ENCODE measurements at places on chromosomes 2 and 18.

GRCh38 chr18:49169037-49169521 is 218.3 kb upstream of the SMAD7 start:
- DNase-seq: no peak

DNA sequence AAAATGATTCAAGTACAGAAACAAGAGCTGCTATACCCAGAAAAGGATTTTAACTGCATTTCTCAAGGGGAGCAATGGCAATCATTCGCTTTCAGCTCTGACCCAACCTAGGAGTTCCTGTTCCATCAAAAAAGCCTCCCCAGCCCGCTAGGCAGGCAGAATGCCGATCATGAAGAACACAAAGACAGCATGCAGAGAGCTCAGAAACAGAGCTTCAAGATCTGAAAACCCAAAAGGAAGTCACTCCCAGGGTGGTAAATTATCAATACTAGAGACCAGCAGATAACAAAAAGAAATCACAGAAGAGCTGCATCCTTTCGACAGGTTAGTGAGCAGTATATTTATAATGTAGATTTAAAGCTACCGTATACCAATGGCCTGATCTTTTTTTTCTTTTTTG is 84.8 kb upstream of the CRIM1 start:
- no peak for DNase-seq

GRCh38 chr2:183070942-183071844 is 7.4 kb upstream of the DUSP19 start:
- no peak for DNase-seq

GRCh38 chr2:206693399-206694137 is 24.6 kb downstream of the DYTN start:
- DNase-seq: peak; percentile 43

DNA sequence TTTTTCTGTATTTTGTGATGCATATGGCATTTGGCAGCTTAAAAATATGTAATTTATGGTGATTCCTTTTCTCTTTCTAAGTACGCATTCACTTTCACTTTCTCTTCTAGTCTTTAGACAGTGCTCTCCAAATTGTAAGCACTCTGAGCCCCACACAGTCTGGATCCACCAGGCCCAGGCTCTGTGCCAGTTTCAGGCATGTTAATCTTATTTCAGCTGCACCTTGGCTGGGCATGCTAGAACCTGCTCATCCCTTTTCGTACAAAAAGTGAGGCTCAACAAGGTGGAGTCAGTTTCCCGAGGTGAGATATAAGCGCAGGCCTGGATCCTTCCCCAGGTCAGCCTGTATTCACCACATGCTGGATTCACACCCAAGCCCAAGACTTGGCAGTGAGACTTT is 203.9 kb downstream of the MTX2 start:
- DNase-seq: no peak

GRCh38 chr18:79926715-79927606 is 24.5 kb downstream of the SLC66A2 start:
- DNase-seq: no peak

DNA sequence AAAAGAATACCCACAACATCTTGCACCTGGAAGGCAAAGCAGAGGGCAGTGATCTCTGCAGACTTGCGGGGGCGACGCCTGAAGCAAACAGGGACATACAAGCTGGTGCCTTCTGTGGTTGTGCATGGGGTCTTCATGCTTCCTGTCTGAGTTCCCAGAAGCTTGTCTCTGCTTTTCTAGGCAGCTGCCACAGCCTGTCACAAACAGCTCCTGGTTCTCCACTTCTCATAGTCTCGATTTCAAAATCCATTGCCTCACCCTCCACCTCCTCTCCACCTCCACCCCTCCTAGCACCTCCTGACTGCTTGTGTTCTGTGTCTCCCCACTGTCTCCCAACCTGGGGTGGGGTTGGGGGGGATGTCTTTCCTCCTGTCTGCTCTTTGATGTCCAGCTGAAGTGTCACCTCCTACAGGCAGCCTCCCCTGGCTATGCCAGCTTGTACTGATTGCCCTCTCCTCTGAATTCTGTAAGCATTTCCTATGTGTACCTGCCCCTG is 1.7 kb upstream of the PROC start:
- no peak for DNase-seq

DNA sequence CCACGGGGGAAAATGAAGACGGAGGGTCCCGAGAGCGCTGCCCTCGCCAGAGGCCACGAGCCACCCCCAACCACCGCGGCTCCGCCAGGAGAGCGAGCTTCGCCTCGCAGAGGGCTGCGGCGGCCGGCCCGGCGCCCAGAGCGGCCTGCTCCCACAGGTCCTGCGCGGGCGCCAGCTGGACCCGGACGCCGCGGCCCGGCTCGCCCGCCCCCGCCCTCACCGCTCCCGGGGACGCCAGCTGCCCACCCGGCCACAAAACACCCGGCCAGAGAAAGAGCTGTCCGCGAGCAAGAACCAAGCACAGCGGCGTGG is 709 bp downstream of the PTPN2 start:
- DNase-seq: no peak

- DNase-seq: no peak
Measured at GRCh38 chr2:230644356-230644935, 68.2 kb upstream of the CAB39 start.

DNA sequence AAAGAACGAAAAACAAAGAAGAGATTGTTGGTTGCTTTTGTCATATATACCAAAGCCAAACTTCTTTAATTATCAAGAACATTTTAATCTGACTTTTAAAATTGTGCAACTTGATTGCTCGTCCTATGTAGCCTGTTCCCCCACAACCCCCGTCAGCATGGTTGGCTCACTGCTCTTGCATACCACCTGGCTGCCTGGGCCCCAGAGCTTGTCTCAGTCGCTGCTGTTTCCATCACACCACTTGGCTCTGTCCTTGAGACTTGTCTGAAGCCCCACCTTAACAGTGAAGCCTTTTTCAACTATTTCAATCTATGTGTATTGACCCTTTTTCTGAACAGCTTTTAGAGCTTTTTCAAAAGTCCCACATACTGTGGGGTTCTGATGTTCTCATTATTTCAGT is 270.8 kb downstream of the ZNF407 start:
- DNase-seq: no peak

DNA sequence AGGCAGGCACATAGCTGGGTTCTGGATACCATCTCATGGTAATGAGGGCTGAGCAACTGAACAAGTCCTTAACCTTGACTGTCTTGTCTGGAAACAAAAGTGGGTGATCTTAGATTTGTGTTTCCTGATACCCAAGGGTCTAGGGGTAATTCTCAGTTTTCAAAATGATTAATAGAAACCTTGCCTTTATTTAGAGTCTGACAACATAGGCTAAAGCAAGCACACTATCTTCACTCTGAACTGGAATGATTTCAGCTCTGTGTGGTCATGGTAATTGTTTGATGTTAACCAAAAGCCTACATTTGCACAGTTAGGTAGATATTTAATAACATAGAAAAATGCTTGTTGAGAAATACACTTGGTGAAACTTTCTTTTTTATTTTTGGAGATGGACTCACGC is 6.8 kb upstream of the LAMA3 start:
- no peak for DNase-seq

- no peak for DNase-seq
Measured at GRCh38 chr2:70523996-70524965, 29.3 kb downstream of the TGFA start.

GRCh38 chr2:45031028-45031427 is 21.8 kb upstream of the SIX2 start:
- no peak for DNase-seq

- DNase-seq: no peak
Measured at GRCh38 chr2:234945339-234945873, 6.4 kb upstream of the SH3BP4 start.

GRCh38 chr2:136527560-136527959 is 237.8 kb upstream of the THSD7B start:
- peak; percentile 13 for DNase-seq

DNA sequence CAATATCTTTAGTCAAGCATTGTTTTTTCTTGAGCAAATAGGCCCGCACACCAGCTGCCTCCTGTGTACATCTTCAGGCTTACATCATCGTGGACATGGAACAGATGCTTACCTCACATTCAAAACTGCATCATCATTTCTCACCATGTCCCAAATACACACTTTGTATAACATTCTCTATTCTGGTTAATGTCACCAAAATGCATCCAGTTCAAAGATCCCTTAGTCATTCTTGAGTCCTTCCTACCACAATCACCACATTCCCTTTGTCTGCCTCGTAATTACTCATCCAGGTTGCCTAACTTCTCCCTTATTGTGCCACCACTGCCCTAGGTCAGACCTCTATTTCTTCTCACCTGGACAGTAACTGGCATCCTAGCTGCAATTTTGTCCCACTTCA is 373.7 kb upstream of the GALNT5 start:
- DNase-seq: no peak

DNA sequence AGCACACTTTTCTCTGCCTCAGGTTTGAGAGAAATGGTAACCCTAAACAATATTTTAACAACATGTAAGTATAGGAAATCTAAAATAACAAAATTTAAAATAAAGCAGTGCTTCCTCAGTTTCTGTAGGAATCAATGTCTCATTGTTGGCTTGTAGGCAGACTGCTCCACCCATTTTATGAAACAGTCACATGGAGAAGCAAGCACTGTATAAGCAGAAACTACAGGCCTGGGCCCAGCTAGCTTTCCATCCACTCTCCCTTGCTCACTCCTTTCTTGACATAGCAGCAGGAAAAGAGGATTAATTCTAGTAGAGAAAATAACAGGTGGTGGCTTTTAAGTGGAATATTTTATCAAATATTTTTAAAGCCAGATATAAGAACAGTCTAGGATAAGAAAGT is 97.2 kb downstream of the PLEKHM3 start:
- no peak for DNase-seq

GRCh38 chr18:46001892-46002291 is 34.8 kb upstream of the EPG5 start:
- DNase-seq: no peak

- DNase-seq: no peak
Measured at GRCh38 chr2:238585836-238586821, 159.4 kb downstream of the ASB1 start.

GRCh38 chr2:173214213-173214612 is 138.6 kb downstream of the MAP3K20 start:
- DNase-seq: no peak

GRCh38 chr2:209260281-209260680 is 163.6 kb upstream of the MAP2 start:
- DNase-seq: no peak

- peak; percentile 50 for DNase-seq
Measured at GRCh38 chr2:172408143-172408766, 19.1 kb upstream of the ITGA6 start.

DNA sequence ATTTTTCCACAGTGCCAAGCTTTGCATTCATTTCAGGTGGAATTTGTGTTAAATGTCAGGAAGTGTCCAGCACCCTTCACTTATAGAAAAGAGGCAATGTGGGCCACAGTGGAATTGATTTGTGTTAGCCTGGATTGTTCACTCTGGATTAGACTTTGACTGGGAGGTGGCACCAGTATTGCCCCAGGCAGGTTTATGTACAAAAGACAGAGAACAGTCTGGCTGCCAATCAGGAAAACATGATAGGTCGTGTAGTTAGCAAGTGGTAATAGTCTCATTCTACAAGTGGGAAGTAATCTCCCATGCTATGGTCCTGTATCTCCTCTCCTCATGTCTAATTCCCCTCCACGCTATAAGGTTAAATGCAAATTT is 45.6 kb downstream of the RAB27B start:
- DNase-seq: no peak

GRCh38 chr2:24899361-24899910 is 20.6 kb downstream of the ADCY3 start:
- no peak for DNase-seq

DNA sequence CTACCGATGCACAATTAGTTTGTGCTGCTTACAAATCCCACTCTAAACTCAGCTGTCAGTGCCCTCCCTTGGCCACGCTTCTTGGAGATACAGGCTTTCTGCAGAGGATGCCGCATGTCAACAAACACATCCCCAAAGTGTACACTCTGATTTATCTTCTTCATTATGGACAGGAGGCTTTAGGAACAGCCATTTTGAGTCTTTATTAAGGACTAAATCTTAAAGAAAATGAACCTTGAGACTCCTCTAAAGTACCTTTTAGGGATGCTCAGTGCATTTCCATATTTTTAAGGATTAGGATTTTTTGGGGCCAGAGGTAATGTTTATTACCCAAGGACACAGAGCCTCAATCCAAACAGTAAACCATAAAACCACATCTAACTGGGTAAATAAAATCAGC is 6.0 kb downstream of the EDAR start:
- no peak for DNase-seq

DNA sequence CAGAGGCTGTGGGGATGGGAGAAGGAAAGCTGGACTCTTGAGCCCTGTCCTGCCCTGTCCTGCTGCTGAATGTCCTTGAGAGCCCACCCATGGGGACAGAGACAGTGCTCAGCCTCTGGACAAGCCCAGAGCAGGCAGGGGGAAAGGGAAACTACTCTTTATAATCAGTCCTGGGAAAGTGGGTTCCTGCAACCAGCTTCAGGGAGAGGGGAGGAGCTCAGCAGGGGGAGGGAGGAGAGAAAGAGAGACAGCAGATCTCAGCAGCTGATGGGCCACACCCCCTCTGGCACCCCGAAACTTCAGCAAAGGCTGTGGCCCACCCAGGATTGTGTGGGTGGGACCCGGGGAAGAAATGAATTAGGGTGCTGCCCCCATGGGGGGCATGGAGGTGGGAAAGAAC is 11.6 kb downstream of the ECEL1 start:
- no peak for DNase-seq

DNA sequence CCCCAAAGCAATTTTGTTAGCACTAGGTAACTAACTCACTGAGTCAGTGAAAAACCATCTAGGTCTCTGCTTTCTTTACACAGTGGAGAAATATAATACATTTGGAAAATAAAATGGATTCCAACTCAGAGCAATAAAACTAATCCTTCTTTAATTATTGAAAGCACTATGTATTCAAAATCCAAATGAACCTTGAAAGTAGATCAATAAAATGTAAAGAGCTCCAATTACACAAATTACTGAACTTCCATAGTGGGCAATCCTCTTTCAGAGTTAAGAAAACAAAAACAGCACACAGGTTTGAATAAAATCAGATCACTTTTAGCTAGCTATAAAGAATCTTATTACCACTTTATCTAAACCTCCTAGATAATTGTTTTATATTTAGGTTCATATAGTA is 208.1 kb downstream of the NR4A2 start:
- no peak for DNase-seq

DNA sequence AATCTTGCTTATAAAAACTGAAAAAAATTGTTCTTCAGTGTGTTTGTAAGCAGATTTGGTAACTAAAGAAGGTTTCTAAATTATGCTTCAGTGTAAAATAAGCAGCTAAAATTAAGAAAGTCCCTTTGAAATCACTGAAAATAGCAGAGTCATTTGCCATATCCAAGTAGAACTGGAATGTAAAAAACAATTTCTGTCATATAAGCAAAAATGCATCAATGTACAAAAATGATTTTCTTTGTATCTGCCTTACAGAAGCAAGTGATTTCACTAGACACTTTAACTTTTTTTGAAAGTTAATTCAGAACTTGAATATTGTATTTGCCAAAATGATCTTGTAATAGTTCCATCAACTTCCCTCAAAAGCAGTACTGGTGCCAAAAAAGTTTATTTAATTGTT is 121.7 kb upstream of the CD226 start:
- DNase-seq: no peak

GRCh38 chr2:139916822-139917221 is 1136.6 kb upstream of the NXPH2 start:
- no peak for DNase-seq
